ENCODE measurements at places on chromosomes 13 and 19. TPM values are rescaled to one million over a fixed set of nuclear protein-coding genes. Genes with fewer than 3 reads are reported as not detected.

DKKL1 gene
- not detected for total RNA-seq

PPM1N gene
- 0.42 TPM for total RNA-seq

SERPINE3 gene
- total RNA-seq, result not detected

TCF3 gene
- total RNA-seq, result 79.7 TPM

Data from MCF 10A (cell line).